Activated CD4-positive, alpha-beta T cell treated with anti-CD3 and anti-CD28 coated beads, Interleukin-2, Interleukin-4, amounts not matched to agents 100 ng/mL and 50 ng/mL, durations not matched to agents 16 hours and 8 hours (primary cell): ENCODE measurements at places on chromosomes 6 and 20.

- DNase-seq: no peak
Measured at GRCh38 chr20:22905658-22906057, 129.5 kb upstream of the SSTR4 start.

DNA sequence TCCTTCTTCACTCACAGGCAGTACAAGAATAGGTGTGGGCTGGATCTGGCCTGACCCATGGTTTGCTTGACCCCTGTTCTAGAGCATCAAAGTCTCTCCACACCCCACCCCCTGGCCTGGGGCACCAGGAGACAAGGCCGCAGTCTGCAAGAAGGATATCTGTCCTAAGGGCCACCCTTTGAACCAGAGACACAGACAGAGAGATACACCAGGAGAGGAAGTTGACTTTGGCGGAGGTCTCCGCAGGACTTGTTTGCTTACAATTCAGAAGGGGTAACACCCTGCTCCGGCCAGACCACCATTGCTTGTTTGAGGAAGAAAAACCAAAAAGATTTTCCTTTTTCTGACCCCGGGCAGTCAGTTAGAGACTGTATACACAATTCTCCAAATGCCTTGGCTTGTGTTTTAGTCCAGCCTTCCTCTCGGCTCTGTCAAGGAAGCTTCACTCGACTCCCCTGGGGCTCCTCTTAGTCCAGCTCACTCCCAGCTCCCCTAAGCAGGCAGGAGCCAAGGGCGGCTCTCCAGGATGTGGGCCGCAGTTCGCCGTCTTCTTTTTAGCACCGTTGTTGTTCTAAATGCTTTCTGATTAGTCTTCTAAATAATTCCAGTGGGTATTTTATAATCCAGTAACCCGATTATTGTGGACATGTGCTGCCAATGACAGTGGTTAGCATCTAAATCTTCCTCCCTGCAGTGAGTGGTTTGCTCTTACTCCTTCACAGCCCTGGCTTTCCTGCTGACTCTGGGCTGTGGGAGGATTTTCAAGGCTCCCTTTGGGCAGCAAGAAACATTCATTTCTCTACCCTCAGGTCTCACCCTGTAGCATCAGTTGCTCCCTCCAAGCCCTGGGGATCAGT, 58.6 kb upstream of the MRPS10 start:
- no peak for DNase-seq

- no peak for DNase-seq
Measured at GRCh38 chr6:108968325-108969316, 120.4 kb downstream of the ARMC2 start.

DNA sequence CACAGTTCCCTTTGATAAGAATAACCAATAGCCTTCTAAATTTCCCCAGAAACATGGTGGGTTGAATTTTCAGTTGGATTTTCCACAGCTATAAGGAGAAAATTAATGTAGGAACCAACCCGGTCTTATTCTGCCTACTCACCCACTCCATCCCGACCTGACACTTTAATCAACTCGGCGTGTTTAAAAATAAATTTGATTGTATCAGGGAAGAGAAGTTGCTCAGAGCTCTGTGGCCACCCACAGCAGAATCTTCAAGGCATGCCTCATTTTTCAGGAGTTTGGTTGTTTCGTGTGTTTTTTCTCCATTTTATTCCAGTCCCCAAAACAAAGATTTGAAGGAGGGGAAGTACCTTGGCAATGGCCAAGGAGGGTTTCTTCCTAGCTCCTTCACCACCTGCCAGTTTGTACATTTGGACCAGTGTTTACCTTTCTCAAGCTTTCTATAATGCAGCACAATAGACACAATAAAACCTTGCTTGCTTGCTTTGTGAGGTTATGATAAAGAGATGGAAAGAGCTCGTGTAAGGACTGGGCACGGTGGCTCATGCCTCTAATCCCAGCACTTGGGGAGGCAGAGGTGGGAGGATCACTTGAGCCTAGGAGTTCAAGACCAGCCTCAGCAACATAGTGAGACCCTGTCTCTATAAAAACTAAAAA, 297.2 kb upstream of the JARID2 start:
- no peak for DNase-seq

- DNase-seq: no peak
Measured at GRCh38 chr20:47204008-47204849, 152.3 kb downstream of the ZMYND8 start.

GRCh38 chr6:111676383-111676782, 70.7 kb upstream of the TRAF3IP2 start:
- DNase-seq: no peak

DNA sequence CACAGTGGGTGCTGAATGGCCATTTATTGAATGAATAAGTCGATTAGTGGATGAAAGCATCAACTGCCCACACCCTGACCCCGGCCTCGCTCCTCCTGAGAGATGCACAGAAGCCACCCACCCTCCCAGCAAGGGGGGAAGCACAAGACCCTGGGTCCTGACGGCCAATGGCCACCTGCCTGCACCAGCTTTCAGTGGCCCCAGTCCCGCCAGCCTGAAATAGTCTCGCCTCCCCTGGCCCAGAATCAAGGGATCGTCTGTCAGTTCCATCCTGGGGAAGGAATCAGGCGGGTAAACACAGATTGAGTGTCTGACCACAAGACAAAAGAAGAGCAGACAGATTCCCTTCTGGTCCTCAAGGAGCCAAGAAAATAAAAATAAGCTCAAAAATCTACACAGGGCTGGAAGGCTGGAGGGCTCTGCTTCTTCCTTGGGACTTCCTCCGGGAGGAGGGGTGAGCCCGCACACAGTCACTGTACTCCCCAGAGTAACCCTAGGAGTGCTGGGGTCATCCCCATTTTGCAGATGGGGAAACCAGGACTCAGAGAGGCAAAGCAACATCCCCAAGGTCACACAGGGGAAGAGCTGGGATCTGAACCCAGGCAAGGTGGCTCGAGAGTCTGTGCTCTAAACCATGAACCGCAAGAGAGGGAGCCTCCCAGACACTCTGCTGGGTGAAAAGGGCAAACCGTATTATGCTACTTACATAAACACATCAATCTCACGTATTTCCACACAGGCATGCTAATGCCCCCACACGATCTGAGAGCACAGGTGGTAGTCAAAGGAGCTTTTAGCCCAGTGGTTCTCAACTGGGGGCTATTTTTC, 7.8 kb downstream of the PREX1 start:
- DNase-seq: no peak

DNA sequence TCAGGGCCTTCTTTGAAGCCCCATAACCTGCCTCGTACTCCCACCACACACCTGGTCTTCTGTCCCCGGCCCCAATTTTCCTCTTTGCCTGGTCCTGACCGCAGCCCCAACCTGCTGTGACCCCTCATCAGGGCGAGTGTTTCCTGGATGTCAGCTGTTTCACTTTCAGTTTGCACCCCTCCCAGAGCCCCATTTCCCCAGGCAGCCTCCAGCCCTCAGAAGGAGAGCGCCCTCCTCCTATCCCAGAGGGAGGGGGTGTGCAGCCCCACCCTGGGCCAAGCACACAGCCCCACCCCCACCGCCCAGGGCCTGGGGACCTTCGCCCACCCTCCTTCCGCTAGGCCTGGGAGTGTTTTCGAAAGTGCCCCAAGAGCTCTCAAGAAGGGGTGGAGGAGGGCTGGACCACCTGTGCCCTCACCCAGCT, 1.5 kb downstream of the BAK1 start:
- DNase-seq: peak; percentile 58

GRCh38 chr6:157135691-157136090, 187.6 kb downstream of the TMEM242 start:
- DNase-seq: no peak

DNA sequence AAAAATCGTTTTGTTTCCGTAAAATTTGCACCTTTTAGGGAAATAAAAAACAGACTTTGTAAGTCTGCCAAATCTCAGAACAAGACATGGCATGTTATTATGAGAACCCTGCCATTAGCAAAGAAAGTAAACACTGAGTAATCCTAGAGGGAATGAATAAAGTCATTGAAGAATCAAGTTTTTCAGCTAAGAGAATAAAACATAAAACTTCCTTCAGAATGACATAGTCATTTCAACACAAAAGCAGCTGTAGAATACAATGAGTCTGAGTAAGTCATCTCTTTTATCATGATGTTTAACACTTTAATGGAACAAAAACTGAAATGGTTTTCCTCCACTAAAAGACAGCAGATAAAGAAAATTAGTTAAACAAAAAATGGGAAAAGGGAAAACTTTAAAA, 10.3 kb upstream of the DST start:
- no peak for DNase-seq

DNA sequence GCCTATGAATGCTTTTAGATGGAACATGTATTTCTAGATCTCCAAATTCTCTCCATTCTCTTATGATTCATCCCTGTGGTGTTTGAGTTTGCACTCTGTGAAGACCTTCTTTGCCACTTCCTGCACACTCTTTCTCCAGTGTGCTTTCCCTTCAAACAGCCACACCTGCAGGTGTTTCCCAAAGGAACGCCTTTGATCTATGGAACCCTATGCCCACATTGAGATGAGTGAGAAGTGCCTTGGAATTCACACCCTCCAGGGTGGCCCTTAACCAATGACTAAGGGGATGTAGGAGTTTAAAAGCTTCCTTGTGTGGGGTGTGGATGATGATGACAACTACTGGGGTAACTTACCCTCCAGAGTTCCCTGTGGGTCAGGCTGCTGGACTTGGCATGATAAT, 570.1 kb downstream of the DHX35 start:
- DNase-seq: no peak

DNA sequence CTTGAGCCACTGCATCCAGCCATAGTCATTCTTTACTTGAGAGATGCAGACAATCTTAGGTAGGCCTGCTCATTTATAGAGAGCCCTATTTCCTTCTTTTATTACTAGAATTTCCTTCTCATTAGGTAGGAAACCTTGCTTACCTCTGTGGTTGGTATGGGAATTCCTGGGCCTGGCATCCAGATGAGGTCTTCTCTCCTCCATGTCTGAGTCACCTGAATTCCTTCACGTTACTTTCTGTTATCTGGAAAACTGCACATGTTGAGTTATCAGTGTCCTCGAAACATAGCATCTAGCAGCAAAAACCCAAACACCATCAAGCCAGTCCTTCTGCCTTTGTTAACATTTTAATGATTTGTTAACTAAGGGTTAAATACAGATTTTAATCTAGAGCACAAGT, 2.2 kb downstream of the ZNFX1 start:
- DNase-seq: no peak

DNA sequence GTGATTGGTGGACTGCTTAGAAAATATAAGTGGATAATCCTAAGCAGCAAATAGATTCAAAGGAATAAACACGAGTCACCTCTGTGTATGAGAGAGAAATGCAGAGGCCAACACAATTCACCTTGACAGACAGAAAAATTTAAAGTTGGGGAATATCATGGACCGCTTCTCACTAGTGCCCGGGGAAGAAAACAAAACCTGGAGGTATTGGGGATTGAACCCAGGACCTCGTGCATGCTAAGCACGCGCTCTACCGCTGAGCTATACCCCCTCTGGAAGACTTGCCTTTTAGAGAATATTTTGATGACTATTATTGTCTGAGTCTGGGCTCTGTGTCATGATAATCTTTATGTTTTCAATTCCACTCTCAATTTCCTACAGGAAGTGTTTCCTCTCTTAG, 111.9 kb downstream of the TRIM27 start:
- DNase-seq: peak; percentile 63

DNA sequence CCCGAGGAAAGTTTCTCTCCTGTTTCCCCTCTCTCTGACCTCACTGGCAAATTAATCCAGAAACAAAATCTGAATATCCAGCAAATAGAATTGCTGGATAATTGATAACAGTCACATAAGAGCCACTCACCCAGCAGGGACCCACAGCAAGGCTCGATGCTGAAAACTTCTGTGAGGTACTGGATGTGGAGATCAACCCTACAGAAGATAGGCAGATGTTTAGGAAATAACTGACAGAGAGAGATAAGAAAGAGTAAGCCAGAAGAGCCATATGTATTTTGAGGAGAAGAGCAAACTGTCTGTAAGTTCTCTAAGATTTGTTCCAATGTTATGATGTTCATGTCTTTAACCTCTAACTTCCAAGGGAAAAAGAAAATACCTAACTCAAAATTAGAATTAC, 59.7 kb downstream of the PKHD1 start:
- DNase-seq: no peak

GRCh38 chr6:34028691-34029360, 117.1 kb downstream of the GRM4 start:
- no peak for DNase-seq

DNA sequence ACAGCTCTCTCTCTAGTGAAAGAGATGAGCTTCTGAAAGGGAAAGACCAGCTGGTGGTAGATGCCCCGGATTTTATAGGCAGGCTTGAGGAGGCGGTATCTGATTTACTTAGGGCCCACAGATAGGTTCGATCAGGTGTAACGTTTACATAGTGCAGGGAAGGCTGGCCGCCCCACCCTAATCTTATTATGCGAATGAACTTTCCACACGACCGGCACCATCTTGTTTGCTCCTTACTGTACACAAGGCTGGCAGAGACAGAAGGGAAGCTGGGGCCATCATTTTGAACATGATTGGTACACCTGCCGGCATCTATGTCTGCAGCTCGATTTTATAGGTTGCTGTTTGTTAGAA, 212.0 kb upstream of the JARID2 start:
- DNase-seq: no peak

GRCh38 chr6:36655085-36655724, 23.3 kb upstream of the CDKN1A start:
- DNase-seq: no peak

- no peak for DNase-seq
Measured at GRCh38 chr6:167831281-167831828, 4.6 kb downstream of the AFDN start.

DNA sequence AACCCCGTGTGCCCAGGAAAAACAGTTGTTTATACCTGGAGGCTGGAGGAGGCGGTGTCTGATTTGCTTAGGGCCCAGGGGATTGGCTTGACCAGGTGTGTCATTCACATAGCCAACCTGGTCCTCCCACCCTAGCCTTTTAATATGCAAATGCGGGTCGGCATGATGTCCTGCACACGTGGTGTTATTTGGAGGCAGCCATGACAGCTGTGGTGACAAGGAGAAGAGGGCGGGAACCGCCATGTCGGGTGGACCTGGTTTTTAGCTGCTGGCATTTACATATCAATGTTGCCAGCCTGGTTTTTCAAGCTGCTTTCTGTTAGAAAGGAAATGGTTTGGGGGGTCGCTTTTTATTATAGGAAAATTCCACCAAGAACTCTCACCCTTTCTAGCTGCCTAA, 291.4 kb upstream of the QKI start:
- DNase-seq: no peak

GRCh38 chr20:53948383-53949318, 121.7 kb downstream of the BCAS1 start:
- no peak for DNase-seq

GRCh38 chr20:32544893-32545840, 40.0 kb downstream of the NOL4L start:
- no peak for DNase-seq

- DNase-seq: peak; percentile 19
Measured at GRCh38 chr6:144920391-144920961, 635.3 kb downstream of the UTRN start.

DNA sequence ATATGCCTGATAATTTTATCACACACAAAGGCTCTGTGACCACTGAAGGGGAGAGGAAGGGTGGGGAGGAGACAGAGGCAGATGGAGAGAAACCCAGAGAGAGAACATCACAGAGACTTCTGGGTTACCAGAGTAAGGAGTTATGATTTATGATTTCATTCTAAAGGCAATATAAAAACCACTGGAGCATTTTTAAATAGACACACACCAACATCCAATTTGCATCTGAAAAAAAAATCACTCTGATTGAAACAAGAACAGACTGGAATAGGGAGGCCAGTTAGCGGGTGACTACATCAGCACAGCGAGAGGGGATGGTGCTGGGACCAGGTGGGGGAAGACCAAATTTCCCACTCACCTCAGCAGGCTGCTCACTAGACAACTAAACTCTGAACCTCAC, 104.8 kb downstream of the AGPAT4 start:
- DNase-seq: no peak

GRCh38 chr6:167768471-167769215, 58.1 kb upstream of the AFDN start:
- no peak for DNase-seq

GRCh38 chr6:139961190-139961589, 586.7 kb upstream of the CITED2 start:
- DNase-seq: no peak
